Naive thymus-derived CD4-positive, alpha-beta T cell (primary cell): ENCODE measurements at places on chromosomes 6 and 20. TPM values are rescaled to one million over a fixed set of nuclear protein-coding genes. Genes with fewer than 3 reads are reported as not detected.

The GCNT2 gene
- polyA plus RNA-seq: 0.91 TPM

The R3HDML gene
- polyA plus RNA-seq: not detected

The COL9A3 gene
- not detected for polyA plus RNA-seq

The EFHC1 gene
- 5.2 TPM for polyA plus RNA-seq

The HLA-DOA gene
- 4.6 TPM for polyA plus RNA-seq

The ZNF165 gene
- polyA plus RNA-seq: 1.6 TPM

The SOX18 gene
- not detected for polyA plus RNA-seq

The SLC12A5 gene
- polyA plus RNA-seq: not detected
